Hepatocyte (in vitro differentiated cells): ENCODE measurements at places on chromosomes 12 and 14. TPM values are rescaled to one million over a fixed set of nuclear protein-coding genes. Genes with fewer than 3 reads are reported as not detected.

Gene CCDC198
- total RNA-seq = 21.8 and 34.5 TPM in 2 replicates

Gene SLC7A8
- 39.5 and 54.6 TPM in 2 replicates for total RNA-seq

Gene CISTR
- not detected in 2 replicates for total RNA-seq

Gene IFNG-AS1
- not detected in 2 replicates for total RNA-seq

- H3K27me3 ChIP-seq = no peaks in the 10 kb centered on the region
- no peaks in the 10 kb centered on the region for H3K36me3 ChIP-seq
- no peaks in the 10 kb centered on the region for H3K4me1 ChIP-seq
- no peak for DNase-seq
Observed at GRCh38 chr12:84922693-84923092, 10.1 kb upstream of the SLC6A15 start.

DNA sequence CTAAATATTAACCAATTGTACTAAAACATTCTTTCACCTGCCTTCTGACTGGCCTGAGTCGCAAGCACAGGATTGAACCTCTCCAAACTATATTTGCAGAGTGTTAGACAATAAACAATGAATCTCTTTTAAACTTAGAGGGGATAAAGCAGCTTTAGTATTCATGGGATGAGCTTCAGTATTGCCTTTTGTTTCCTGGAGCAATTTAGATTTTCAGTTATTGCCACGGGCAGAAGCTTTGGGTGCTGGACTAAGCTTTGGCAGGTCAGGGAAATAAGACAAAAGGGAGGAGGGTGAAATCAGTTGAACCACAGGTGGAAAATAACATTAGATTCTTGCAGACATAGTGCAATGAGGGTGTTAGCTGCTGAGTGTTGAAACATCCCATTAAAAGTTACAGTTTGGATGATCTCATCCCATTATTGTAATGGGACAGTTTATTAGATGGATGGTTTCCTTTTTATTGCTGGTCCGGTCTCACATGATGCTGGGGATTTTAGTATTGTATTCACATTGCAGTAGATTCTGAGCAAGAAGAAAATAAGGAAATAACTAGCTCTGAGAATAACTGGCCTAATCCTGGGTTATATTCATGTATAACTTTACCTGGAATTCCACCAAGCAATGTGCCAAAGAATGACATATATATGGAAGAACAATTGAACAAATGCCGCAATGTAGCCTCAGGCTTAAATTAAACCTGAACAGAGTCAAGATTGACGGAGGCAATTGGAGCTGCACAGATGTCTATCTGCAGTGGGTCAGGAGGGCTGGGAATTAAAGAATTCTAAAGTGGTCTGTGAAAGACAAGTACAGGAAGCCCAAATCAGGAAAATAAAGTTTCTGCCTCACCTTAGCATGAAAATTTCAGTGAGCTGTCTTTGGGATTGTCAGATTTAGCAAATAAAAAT lies 1092.8 kb upstream of the SEL1L start:
- H3K36me3 ChIP-seq = no peaks in the 10 kb centered on the region
- H3K4me1 ChIP-seq = no peaks in the 10 kb centered on the region
- H3K27ac ChIP-seq = no peak overlapping the region
- no peak overlapping the region for H3K4me3 ChIP-seq
- DNase-seq = no peak

DNA sequence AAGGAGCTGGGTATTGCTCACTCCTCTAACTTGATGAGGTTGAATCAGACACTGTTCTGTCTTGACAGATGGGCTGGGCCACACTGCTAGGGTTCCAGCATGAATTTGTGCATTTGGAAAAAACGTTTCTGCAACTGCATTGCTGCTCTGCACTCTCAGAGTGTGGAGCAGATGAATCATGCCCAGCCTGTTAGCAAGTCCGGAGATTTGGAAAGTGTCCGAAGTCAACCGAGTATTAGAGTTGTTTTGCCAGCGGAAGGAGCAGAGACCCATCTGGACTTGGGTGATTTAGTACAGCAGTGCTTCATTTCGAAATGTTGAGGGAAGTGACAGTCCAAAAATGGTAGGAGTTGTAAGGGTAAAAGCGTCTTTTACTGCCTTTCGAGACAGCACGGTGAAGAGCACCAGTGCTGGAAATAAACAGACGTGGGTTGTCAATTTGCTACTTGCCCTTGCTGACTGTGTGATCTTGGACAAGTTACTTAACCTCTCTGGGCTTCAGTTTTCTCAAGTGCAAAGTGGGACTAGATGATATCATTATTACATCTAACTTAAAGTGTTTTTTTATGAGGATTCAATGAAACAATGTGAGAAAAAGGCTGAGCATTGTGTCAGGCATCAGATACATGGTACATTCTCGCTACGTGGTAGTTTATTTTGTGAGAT lies 139.5 kb downstream of the CHST11 start:
- H3K36me3 ChIP-seq = no peaks in the 10 kb centered on the region
- H3K4me3 ChIP-seq = no peak overlapping the region
- H3K4me1 ChIP-seq = no peaks in the 10 kb centered on the region
- no peak overlapping the region for H3K27ac ChIP-seq

DNA sequence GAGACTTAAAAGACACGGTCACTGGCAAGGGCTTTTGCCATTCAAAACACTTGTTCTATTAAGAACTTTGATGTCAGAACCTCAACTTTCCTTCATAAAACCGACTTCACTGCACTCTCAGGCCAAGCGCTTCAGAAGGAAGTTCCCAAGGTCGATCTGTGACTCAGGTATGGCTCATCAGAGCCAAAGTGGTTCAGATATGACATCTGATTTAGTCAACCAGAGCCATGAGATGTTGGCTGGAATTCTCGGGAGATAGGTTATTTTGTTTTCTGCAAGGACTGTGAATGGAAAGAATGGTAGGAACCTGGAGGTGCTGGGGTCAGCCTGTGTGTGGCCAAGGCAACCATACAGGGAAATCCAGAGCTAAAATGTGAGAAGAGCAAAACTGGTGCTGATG lies 445.6 kb downstream of the GLT1D1 start:
- H3K4me3 ChIP-seq = no peak overlapping the region
- H3K27ac ChIP-seq = no peak overlapping the region
- DNase-seq = no peak
- H3K4me1 ChIP-seq = no peaks in the 10 kb centered on the region

DNA sequence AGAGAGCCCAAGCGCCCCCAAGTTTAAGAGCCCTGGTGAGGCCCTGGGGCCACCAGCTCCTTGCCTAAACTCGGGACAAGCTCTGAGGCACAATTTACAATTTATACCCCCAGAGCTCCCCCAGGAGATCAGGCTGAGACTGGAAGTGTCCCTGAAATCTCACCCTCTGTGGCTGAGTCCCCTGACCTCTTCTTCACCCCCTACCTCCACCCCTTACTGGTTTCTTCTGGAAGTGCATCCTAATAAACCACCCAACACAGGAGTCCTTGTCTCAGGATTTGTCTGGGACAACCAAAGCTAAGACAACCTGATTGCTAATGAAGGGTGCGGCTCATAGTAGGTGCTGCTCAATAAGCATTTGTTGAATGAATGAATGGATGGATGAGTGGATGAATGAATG lies 206.4 kb downstream of the BCL11B start:
- no peak overlapping the region for H3K27ac ChIP-seq
- no peak for DNase-seq
- no peaks in the 10 kb centered on the region for H3K36me3 ChIP-seq
- no peaks in the 10 kb centered on the region for H3K4me1 ChIP-seq
- no peak overlapping the region for H3K4me3 ChIP-seq
- H3K27me3 ChIP-seq = no peaks in the 10 kb centered on the region

DNA sequence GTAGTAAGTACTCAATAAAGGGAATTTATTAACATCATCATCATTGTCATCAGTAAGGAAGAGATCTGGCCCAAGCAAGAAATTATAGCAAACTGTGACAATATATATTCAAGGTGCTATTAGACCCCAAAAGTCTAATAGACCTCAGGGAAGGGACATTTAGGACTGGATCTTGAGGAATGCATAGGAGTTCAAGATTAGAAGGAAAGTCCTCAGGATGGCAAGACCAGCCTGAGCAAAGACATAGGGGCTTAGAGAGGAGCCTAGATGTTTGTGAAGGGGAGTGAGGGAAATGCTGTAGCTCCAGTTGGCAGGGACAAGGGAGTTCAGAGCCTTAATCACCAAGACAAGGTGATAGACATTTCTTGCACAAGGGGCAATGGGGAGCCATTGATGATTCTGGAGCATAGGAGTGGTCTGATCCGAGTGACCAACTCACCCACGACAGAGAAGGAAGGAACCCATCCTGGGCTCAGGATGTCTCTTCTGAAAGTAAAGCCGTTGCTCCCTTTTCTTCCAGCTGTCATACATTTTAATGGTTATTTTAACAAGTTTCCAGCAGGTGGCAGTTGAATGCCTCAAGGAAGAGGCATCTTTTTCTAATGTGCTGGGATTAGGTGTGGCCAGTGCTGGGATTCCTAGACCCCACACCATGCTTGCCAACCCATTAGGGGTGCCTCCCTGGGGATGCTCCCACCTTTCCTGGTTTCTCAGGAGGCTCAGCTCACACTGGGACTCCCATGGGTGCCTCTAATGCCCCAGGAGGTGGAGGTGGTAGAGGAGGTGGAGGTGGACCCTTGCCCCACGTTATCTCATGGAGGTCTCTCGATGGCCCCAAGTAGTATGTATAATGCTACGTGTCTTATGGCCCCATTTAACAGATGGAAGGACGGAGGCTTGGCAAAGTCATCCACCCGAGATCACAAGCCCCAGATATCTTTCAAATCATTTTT lies 37.8 kb downstream of the PHETA1 start:
- H3K36me3 ChIP-seq = no peaks in the 10 kb centered on the region
- no peaks in the 10 kb centered on the region for H3K27me3 ChIP-seq
- H3K4me1 ChIP-seq = no peaks in the 10 kb centered on the region
- H3K27ac ChIP-seq = no peak overlapping the region
- no peak overlapping the region for H3K4me3 ChIP-seq
- DNase-seq = peak; percentile 65

DNA sequence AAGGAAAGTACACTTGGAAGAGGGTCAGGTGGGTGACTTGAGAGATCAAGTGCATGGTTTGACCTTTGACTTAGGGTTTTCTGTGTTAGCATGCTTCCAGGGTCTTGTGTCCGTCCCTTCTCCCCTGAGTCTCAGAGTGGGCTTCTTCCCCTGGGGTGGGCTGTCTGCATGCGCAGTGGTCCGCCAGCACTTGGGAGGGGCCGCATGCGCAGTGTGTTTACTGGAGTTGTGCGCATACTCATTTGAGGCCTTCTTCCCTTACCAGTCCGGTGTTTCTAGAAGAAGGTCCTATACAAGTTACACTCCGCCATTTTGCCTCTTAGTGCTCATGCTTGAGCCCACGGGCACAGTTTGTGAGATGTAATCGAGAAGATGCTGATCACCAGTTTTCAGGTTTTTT lies 58.5 kb downstream of the RIN3 start:
- no peak overlapping the region for H3K4me3 ChIP-seq
- H3K27me3 ChIP-seq = no peaks in the 10 kb centered on the region
- no peaks in the 10 kb centered on the region for H3K36me3 ChIP-seq
- peaks cover 17% of the 10 kb centered on the region for H3K4me1 ChIP-seq
- DNase-seq = no peak
- H3K27ac ChIP-seq = no peak overlapping the region

DNA sequence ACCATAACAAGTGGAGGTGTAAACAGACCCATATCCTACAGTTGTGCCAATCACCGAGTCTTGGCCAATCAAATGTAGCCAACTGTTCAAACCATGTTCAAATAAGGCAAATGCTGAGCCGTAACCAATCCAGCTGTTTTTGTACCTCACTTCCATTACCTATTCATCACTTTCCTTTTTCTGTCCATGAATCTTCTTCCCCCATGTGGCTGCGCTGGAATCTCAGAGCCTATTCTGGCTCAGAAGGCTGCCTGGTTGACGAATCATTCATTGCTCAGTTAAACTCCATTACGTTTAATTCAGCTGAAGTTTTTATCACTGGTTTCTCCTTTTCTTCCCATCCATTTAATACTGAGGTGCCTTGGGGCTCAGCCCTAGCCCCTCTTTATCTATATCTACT lies 71.1 kb downstream of the TBC1D30 start:
- no peaks in the 10 kb centered on the region for H3K36me3 ChIP-seq
- H3K4me1 ChIP-seq = peaks cover 2% of the 10 kb centered on the region
- DNase-seq = no peak
- H3K27ac ChIP-seq = no peak overlapping the region

GRCh38 chr12:54017878-54018467 lies 9.2 kb downstream of the HOXC8 start:
- peak overlapping the region; percentile 62 for H3K4me3 ChIP-seq
- peak overlapping the region; percentile 97 for H3K27ac ChIP-seq
- H3K4me1 ChIP-seq = peaks cover 13% of the 10 kb centered on the region
- H3K27me3 ChIP-seq = peaks cover 82% of the 10 kb centered on the region

DNA sequence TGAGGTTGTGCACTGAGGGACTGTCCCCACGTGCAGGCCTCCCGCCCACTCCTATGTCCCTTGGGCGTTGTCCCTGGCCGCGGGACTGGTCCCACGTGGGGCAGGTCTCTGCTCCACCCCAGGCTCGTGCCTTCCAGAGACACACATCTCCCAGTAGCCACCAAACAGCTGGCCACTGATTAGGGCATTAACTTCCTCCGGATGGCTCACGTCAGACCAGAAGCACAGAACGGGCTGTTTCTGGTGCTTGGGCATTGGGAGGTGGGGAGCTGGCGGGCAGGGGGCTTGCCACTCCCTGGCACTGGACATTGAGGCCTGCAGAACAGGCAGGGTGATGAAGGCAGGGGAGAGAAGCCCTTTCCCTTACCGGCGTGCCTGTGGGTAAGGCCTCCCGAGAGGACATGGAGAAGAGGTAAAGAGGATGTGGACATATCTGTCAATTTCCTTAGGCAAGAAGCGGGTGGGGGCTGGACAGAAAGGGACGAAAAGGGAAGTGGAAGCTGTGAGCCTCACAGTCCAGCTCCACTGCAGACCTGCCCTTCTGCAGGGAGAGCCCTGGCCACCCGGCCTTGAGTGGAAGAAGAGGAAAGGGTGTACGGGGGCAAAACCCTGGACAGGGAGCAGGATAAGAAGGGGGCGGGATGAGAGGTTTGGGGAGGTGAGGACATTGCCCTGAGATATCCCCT lies 101.2 kb downstream of the NINJ2 start:
- no peak overlapping the region for H3K27ac ChIP-seq
- H3K27me3 ChIP-seq = no peaks in the 10 kb centered on the region
- H3K4me3 ChIP-seq = no peak overlapping the region
- DNase-seq = no peak

DNA sequence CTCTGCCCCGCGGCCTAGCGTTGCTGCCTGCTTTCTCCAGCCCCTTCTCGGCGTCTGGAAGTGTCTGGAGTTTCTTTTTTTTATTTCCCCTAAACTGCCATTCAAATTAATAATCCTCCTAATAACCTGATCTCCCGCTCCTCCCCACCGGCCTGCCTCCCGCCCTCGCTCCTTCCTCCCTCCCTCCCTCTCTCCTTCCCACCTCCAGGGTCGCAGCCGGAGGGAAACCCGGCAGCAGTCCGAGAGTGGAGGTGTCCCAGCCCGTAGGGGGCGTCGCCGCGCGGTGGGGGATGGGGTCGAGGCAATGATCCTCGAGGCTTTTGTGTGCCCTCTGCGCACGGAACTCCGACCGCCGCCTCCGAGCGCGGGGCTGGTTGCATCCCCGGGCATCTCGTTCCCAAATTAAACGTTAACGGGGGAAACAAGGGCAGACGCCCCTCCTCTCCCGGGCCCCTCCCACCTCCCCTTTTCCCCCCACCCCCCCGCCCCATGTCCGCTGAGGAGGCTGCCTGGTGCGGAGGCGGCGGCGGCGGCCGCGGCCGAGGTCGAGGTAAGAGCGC lies 1.0 kb upstream of the SOCS2 start:
- H3K36me3 ChIP-seq = no peaks in the 10 kb centered on the region
- H3K4me3 ChIP-seq = peak overlapping the region; percentile 88
- H3K27ac ChIP-seq = peak overlapping the region; percentile 86
- H3K27me3 ChIP-seq = peaks cover 14% of the 10 kb centered on the region
